Thyroid gland (tissue), 4 donors: ENCODE measurements at places on chromosomes 1 and 21. TPM values are rescaled to one million over a fixed set of nuclear protein-coding genes. Genes with fewer than 3 reads are reported as not detected.

DNA sequence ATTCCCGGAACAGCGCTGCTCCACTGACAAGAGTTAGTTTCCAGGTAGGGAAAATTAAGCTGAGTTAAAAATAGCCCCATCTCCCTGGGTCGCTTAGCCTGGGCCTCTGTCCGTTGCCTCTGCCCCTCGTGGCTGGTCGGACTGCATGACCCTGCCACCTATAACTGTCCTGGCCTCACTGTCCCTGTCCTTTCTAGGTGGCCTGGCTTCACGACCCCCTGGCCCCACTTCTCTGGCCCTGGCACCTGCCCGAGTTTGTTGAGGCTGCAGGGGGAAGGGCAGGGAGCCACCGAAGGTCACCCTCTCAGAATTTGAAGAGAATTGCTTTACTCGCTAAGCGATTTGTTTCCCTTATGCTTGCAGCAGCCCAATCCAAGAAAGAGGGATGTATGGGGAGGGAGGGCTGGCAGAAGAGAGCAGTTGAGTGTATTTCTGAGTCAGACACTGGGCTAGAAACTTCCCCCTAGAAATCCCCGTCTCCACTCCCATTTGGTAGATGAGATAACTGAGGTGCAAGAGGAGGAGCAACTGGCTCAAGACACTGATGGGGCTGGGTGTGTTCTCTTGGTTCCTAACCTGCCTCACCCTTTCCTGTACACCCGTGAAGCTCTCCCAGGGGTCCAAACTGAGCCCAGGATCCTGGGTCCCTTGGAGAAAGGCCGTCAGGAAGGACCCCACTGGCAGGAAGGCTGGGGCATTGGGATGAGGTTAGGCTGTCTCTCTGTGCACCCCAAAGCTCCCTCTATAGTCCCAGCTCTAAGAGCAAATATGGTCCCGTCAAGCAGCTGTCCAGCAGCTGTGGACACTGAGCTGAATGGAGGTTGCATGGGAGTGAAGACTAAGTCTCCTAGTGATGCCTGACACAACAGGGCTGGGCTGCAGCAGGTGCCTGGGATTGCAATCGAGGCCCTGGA lies 2.9 kb upstream of the EDN2 start:
- DNase-seq: no peak

DNA sequence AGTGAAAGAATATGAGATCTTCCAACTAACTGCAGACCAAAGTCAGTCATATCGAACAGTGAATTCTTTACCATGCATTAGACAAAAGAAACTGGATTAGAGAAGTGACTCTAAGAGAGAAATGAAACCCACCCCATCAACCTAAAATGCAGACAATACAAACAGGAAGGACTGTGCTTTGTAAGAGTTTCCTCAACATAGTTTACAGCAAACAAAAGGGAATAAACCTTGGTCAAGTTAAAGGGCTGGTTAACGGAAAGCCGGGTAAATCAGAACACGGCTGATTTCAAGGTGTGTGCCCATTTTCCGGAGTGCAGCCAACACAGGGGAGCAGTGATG lies 39.2 kb downstream of the SIPA1L2 start:
- no peak for DNase-seq

CASQ2 gene
- 1.5 TPM for total RNA-seq

GRCh38 chr1:155591770-155592169 lies 18.2 kb upstream of the MSTO1 start:
- DNase-seq: no peak

LRRC71 gene
- not detected for total RNA-seq
